ENCODE measurements at places on chromosomes 1 and 21. TPM values are rescaled to one million over a fixed set of nuclear protein-coding genes. Genes with fewer than 3 reads are reported as not detected.
A peak's percentile ranks its signal among the peaks of the same experiment; 100 is the strongest.

DNA sequence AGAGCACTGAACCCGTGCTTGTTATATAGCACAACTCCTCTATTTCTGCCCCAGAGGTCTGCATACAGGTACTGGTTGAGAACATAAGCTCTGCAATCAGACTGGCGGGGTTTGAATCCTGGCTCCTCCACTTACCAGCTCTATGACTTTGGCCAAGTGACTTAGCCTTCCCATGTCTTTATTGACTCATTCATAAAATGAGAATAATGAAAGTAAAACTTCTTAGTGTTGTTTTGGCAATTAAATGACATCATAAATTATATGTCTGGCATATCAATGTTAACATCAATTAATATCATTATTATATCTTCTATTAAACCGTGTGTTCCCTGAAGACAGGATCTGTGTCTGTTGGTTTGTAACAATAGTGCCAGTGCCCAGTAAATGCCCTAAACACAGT lies 4.3 kb downstream of the INKA2 start:
- no peaks in the 10 kb centered on the region for H3K36me3 ChIP-seq
- no peak overlapping the region for H3K4me3 ChIP-seq
- no peak for DNase-seq
- H3K27me3 ChIP-seq = no peaks in the 10 kb centered on the region
- peaks cover 4% of the 10 kb centered on the region for H3K4me1 ChIP-seq

DNA sequence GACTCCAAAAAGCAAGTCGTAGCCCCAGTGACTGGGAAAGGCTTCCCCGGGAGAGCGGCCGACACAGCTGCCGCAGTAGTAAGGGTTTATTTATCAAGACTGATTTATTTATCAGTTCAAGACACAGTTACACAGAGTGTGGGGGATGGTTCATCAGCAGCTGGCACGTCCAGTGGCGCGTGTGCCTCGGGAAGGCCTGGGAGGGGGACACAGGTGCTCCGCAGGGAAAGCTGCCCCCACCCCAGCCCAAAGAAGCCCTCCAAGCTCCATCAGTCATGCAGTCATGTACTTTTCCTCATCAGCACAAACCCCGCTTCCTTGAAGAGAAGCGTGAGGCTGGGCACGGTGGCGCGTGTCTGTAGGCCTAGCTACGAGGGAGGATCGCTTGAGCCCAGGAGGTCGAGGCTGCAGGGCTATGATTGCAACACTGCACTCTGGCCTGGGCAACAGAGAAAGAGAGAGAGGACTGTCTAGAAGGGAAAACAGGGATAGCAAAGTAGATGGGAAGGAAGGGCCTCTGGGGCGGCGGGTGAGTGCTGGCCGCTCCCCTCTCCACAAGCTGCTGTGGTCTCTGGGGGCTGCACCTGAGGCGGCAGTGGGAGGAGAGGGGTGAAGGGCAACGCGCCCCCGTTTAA lies 53.2 kb downstream of the PRKCZ start:
- DNase-seq = no peak
- no peaks in the 10 kb centered on the region for H3K4me1 ChIP-seq
- no peaks in the 10 kb centered on the region for H3K27me3 ChIP-seq
- no peak overlapping the region for H3K27ac ChIP-seq

DNA sequence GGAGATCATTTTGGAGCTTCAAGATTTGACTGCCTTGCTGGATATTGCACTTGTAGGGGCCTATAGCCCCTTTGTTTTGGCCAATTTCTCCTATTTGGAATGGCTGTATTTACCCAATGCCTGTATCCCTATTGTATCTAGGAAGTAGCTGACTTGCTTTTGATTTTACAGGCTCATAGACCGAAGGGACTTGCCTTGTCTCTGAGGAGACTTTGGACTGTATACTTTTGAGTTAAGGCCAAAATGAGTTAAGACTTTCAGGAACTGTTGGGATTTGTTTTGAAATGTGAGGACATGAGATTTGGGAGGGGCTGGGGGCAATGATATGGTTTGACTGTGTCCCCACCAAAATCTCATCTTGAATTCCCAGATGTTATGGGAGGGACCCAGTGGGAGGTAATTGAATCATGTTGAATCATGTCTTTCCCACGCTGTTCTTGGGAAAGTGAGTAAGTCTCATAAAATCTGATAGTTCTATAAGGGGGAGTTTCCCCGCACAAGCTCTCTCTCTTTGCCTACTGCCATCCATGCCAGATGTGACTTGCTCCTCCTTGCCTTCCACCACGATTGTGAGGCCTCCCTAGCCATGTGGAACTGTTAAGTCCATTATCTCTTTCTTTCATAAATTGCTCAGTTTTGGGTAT lies 276.1 kb downstream of the LMX1A start:
- no peaks in the 10 kb centered on the region for H3K36me3 ChIP-seq
- H3K4me1 ChIP-seq = no peaks in the 10 kb centered on the region
- no peak overlapping the region for H3K27ac ChIP-seq

- H3K4me3 ChIP-seq = no peak overlapping the region
- H3K36me3 ChIP-seq = no peaks in the 10 kb centered on the region
- no peaks in the 10 kb centered on the region for H3K27me3 ChIP-seq
- peaks cover 25% of the 10 kb centered on the region for H3K4me1 ChIP-seq
Measured at GRCh38 chr1:169550294-169550693, 36.0 kb downstream of the F5 start.

GRCh38 chr1:89557956-89558355 lies 33.3 kb downstream of the LRRC8B start:
- H3K4me3 ChIP-seq = no peak overlapping the region
- no peak for DNase-seq
- H3K4me1 ChIP-seq = no peaks in the 10 kb centered on the region
- H3K27me3 ChIP-seq = no peaks in the 10 kb centered on the region
- H3K27ac ChIP-seq = no peak overlapping the region

DNA sequence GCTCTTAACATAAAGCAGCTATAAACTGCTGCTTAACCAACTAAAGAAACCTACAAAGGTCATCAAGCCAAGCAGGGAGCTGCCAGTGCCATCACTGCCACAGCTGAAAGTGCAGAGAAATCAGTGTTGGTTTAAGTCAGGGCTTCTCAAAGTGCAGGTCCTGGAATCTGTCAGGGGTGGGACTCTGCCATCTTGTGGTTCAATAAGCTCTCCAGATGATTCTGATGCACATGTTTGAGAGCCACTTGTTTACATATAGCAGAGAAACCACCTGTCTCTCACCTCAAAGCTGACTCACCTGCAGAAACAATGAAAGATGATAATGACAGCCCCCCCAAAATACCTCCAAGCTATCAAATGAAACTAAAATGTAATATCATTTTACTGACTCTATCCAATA lies 49.3 kb downstream of the SH3GLB1 start:
- H3K4me1 ChIP-seq = peaks cover 17% of the 10 kb centered on the region
- H3K36me3 ChIP-seq = no peaks in the 10 kb centered on the region
- no peak overlapping the region for H3K27ac ChIP-seq
- no peaks in the 10 kb centered on the region for H3K27me3 ChIP-seq
- peak; percentile 29 for DNase-seq

TLR5 gene
- 1.8 TPM for total RNA-seq

DNA sequence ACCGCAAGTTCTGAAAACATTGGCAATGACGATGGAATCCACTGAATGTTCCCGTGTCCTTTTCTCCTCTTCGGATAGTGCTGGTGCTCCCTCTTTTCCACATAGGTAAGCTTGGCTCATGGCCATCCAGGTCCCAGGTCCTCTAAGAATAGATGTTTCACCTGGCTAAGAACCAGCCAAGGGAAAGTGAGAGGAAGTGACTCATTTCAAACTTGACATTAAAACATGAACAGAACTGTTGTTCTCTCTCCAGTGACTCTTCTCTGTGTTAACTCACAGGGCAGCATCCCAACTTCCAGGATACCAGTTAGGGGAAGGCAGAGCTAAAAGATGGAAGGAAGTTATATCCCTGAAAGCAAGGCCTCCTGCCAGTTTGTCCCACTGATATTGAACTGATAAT lies 493.8 kb upstream of the CHRM3 start:
- no peaks in the 10 kb centered on the region for H3K36me3 ChIP-seq
- no peak for DNase-seq
- no peak overlapping the region for H3K4me3 ChIP-seq
- H3K27me3 ChIP-seq = no peaks in the 10 kb centered on the region
- no peak overlapping the region for H3K27ac ChIP-seq

DNA sequence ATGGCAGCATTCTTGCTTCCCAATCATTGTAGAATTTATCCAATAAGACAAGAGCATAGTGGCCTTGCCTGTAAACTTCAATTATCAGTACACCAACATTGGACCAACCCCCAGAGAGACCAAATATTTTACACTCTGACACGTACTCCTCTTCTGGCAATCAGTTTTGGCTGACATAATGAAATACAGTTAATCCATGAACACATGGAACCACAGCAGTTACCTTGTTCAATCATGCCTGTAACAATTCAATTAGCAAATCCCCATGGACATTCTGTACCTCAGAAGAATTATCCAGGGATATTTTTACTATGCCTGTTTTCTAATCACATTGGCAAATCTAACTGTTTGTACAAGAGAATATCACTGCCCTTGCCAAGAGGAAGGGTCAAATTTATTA lies 2162.0 kb downstream of the MRPL39 start:
- no peaks in the 10 kb centered on the region for H3K36me3 ChIP-seq
- H3K4me3 ChIP-seq = no peak overlapping the region
- H3K4me1 ChIP-seq = no peaks in the 10 kb centered on the region
- H3K27me3 ChIP-seq = no peaks in the 10 kb centered on the region

- peak overlapping the region; percentile 11 for H3K27ac ChIP-seq
- no peak for DNase-seq
- no peak overlapping the region for H3K4me3 ChIP-seq
- peaks cover 51% of the 10 kb centered on the region for H3K4me1 ChIP-seq
- no peaks in the 10 kb centered on the region for H3K27me3 ChIP-seq
- no peaks in the 10 kb centered on the region for H3K36me3 ChIP-seq
Measured at GRCh38 chr1:33248244-33248643, 8.0 kb upstream of the ZNF362 start.

GRCh38 chr1:19918057-19918456 lies 5.4 kb downstream of the PLA2G2E start:
- H3K36me3 ChIP-seq = no peaks in the 10 kb centered on the region
- H3K27me3 ChIP-seq = no peaks in the 10 kb centered on the region
- peak; percentile 76 for DNase-seq
- H3K27ac ChIP-seq = peak overlapping the region; percentile 64

DNA sequence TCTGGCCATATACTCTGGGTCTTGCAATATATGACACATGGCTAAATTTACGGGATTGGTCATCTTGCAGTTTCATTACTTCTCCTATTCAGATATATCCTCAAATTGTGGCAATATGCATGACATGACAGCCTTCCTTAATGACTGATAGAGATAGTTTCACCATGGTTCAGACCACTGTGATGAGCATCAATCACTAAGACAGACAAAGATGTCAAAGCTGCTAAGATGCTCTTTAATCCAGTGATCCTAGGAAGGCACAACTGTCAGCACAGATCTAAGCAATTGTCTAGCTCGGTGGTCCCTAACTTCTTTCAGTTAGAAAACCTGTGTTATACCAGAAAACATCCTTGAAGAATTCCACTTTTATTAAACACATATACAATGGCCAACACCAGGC lies 70.9 kb upstream of the ADGRL2 start:
- no peaks in the 10 kb centered on the region for H3K27me3 ChIP-seq
- H3K4me1 ChIP-seq = no peaks in the 10 kb centered on the region
- H3K36me3 ChIP-seq = no peaks in the 10 kb centered on the region

GRCh38 chr1:98145655-98146054 lies 224.8 kb upstream of the DPYD start:
- no peak for DNase-seq
- H3K27me3 ChIP-seq = no peaks in the 10 kb centered on the region
- H3K4me3 ChIP-seq = no peak overlapping the region
- H3K4me1 ChIP-seq = no peaks in the 10 kb centered on the region

DNA sequence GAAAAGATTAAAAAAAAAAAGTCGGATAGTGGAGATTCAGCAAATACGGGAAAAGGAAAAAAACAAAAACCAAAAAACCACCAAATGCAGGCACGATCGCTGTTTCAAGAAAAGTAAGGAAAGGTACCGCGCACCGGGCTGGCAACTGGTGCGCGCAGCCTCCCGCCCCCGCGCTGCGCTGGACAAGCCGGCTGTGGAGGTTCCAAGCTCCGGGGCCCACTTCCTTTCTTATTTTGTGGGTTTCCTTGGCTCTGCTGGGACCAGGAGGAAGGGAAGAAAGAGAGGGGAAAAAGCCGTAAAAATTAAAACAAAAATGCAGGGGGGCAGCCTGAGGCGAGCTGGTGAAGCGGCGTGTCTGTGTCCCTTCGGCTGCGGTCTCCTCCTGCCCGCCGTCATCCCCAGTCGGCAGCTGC lies 233 bp downstream of the ADAMTS5 start:
- no peaks in the 10 kb centered on the region for H3K4me1 ChIP-seq
- H3K4me3 ChIP-seq = no peak overlapping the region
- H3K27me3 ChIP-seq = no peaks in the 10 kb centered on the region
- no peak overlapping the region for H3K27ac ChIP-seq
- H3K36me3 ChIP-seq = no peaks in the 10 kb centered on the region
- DNase-seq = no peak

GRCh38 chr1:68570871-68571270 lies 74.0 kb upstream of the DEPDC1 start:
- H3K27ac ChIP-seq = no peak overlapping the region
- no peak for DNase-seq
- no peaks in the 10 kb centered on the region for H3K27me3 ChIP-seq

- H3K4me1 ChIP-seq = no peaks in the 10 kb centered on the region
- no peak overlapping the region for H3K27ac ChIP-seq
- H3K36me3 ChIP-seq = no peaks in the 10 kb centered on the region
- no peak for DNase-seq
- H3K27me3 ChIP-seq = no peaks in the 10 kb centered on the region
Measured at GRCh38 chr21:19832551-19832950, 1165.7 kb upstream of the NCAM2 start.

- H3K27ac ChIP-seq = no peak overlapping the region
- 0 out of 2 replicates have a peak, but pooled peaks cover 8% of the 10 kb centered on the region for H3K4me1 ChIP-seq
- H3K27me3 ChIP-seq = no peaks in the 10 kb centered on the region
- DNase-seq = no peak
- H3K36me3 ChIP-seq = no peaks in the 10 kb centered on the region
Measured at GRCh38 chr1:183967914-183968313, 69.6 kb downstream of the COLGALT2 start.

- H3K4me3 ChIP-seq = no peak overlapping the region
- no peaks in the 10 kb centered on the region for H3K36me3 ChIP-seq
- H3K27me3 ChIP-seq = no peaks in the 10 kb centered on the region
- H3K4me1 ChIP-seq = no peaks in the 10 kb centered on the region
- DNase-seq = no peak
- H3K27ac ChIP-seq = no peak overlapping the region
Measured at GRCh38 chr1:11178021-11179015, 10.8 kb upstream of the ANGPTL7 start.

GRCh38 chr1:183101081-183101480 lies 77.9 kb downstream of the LAMC1 start:
- H3K27me3 ChIP-seq = no peaks in the 10 kb centered on the region
- H3K4me1 ChIP-seq = peaks cover 80% of the 10 kb centered on the region
- peak; percentile 46 for DNase-seq

DNA sequence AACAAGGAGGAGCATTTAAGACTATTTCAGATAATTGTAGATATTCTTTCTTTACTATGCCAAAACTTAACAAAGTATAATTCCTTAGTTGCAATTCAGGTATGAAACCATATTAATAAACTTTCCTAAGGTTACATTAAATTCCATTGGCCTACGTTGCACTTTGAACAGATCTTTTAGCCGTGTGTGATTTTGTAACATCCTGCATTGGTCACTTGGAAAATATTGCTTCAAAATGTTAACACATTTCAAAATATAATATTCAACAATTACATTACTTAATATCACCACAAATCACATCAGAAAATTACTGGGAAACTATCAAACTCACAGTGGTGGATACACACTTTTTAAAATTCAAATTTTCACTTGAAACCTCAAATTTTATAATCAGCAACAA lies 20.2 kb downstream of the ETS2 start:
- no peaks in the 10 kb centered on the region for H3K36me3 ChIP-seq
- H3K4me1 ChIP-seq = 0 out of 2 replicates have a peak, but pooled peaks cover 2% of the 10 kb centered on the region
- no peaks in the 10 kb centered on the region for H3K27me3 ChIP-seq
- no peak for DNase-seq

LCE2B gene
- not detected for total RNA-seq
